ENCODE measurements at places on chromosomes 12 and 14.

- DNase-seq = no peak
Measured at GRCh38 chr12:100624571-100624970, 51.1 kb downstream of the GAS2L3 start.

DNA sequence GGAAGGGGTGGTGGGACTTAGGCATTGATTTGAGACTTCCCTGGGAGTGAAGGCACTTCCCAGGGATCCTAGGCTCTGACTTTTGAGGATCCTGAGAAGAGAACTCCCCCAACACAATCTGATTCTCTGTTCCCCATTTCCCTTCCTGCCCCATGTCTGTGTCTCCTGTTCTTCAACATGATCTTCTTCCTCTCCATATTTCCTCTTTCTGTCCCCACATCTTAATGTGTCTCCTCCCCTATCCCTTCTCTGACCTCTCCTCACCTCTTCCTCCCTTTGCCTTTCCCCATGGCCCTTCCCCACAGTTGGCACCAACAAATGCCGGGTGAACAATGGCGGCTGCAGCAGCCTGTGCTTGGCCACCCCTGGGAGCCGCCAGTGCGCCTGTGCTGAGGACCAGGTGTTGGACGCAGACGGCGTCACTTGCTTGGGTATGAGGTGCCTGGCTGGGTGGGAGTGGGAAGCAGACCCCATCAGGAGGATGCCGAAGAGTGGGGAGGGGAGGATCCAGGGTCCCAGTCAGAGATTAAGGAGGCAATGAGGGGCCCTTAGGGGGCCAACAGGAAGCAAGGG is 15.2 kb upstream of the LRP1-AS start:
- DNase-seq = no peak

DNA sequence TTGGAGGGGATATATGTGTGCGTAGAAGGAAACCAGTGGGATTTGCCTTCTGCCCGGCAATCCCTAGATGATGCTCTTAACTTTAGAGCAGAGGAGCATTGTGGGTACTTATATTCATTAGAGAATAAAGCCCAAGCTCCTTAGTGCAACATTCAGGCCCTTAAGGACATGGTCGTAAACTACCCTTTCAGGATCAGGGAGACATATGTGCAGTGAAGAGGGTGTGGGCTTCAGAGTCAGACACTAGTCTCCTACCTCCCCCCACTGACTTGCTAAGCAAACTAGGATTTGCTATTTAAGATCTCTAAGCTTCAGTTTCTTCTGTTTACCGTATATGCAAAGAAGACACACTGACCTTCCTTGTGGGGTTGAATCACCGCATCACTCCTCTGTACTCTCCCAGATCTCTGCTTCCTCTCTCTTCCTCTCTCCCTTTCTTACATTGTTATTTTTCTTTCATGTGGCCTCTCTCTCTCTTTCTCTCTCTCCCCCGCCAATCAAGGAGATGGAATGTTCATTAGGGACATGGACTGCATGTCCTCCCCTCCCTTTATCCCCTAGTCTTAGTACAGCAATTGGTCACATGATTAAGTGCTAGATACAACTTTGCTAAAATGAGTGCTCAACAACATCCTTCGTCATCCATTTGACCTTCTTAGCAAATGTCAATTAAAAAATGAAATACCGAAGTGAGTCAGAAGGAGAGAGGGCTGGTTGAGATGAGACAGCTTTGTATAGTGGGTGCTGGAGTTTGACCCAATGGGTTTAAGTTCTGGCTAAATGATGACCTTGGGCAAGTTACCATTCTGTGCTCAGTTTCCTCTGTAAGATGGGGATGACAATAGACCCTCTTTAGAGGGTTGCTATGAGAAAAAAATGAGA is 91.7 kb downstream of the TMX1 start:
- no peak for DNase-seq

DNA sequence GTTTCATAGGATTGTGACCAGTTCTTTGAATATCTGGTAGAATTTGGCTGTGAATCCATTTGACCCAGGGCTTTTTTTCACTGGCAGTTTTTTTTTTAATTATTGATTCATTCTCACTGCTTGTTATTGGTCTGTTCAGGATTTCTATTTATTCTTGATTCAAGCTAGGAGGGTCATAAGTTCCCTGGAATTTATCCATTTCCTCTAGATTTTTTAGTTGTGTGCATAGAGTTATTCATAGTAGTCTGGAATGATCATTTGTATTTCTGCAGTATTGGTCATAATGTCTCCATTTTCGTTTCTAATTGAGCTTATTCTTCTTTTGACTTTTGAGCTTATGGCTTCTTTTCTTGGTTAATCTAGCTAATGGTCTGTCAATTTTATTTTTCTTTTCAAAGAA is 291.6 kb downstream of the AKAP6 start:
- DNase-seq = no peak

DNA sequence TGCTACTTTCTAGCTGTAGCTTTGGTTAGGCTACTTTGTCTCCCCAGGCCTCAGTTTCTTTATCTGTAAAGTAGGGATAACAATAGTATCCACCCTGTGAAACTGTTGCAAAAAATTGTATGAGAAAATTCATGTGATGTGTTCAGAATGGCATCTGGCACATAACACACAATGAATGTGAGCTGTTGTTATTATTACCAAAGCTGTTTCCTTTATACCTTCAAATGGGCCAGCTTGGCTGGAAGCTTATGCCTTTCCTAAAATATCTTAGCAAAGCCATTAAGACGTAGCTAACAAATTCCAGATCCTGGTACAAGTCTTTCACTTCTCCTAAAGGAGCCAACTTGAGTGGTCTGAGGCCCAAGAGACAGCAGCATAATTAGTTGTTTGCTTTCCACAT is 25.2 kb upstream of the MANSC4 start:
- DNase-seq = no peak

DNA sequence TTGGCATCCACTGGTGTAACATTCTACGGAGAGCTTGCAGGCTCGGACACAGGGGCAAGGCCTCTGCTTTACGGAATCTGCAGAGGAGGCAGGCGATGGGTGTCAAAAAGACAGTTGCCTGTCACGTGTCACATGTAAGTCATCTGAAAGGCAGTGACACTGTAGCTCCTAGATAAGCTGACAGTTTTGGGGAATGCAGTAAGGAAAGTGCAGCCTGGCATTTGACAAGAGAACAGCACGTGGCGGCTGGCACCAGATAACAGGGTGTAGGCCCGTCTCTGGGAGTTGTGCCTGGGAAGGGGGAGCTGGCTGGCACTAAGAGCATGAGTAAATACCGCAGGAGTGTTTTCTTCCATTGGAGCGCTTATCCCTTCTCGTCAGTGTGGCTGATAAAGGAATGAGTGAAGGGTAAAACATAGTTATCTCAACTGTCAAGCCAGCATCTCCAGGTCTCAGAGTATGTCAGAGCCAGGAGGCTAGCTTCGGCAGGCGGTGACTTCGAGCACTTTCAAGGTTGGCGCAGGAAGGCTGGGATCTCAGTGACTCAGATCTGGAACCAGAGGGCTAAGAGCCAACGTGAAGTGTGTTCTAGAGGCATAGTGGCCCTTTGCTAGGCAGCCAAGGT is 26.1 kb downstream of the ADCK1 start:
- DNase-seq = no peak

GRCh38 chr14:85549697-85550096 is 19.8 kb downstream of the FLRT2 start:
- DNase-seq = no peak

- DNase-seq = no peak
Measured at GRCh38 chr12:639566-639965, 23.7 kb downstream of the NINJ2 start.

GRCh38 chr14:68395604-68396003 is 397.3 kb downstream of the ZFP36L1 start:
- no peak for DNase-seq

GRCh38 chr12:97404543-97404942 is 58.1 kb upstream of the RMST start:
- DNase-seq = no peak

GRCh38 chr14:70731447-70732239 is 77.7 kb downstream of the MAP3K9 start:
- no peak for DNase-seq

- DNase-seq = no peak
Measured at GRCh38 chr12:132229193-132229760, 85.0 kb downstream of the NOC4L start.

- no peak for DNase-seq
Measured at GRCh38 chr12:15488481-15488880, 166.2 kb downstream of the PTPRO start.

- no peak for DNase-seq
Measured at GRCh38 chr12:93059925-93060665, 131.0 kb upstream of the EEA1 start.

- no peak for DNase-seq
Measured at GRCh38 chr12:59500335-59500734, 95.5 kb upstream of the SLC16A7 start.

DNA sequence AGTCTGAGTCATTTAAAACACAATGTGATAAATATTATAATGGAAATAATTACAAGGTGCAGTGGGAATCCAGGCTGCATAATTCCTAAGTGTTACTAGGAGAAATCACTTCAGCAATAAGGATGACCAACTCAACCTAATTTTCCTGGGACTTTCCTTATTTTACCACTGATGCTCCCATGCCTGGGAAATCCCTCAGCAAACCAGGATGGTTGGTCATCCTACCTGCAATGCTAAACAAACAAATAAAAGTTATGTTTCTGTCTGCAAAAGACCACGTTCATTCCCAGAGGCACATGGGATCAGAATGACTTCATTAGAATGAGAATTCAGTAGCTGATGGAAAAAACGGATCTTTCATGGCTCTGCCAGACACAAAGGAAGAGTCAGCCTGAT is 130.8 kb upstream of the RAP1B start:
- no peak for DNase-seq

- no peak for DNase-seq
Measured at GRCh38 chr12:66074561-66074960, 56.0 kb downstream of the LLPH start.

- no peak for DNase-seq
Measured at GRCh38 chr12:93996321-93996720, 152.1 kb upstream of the PLXNC1 start.

DNA sequence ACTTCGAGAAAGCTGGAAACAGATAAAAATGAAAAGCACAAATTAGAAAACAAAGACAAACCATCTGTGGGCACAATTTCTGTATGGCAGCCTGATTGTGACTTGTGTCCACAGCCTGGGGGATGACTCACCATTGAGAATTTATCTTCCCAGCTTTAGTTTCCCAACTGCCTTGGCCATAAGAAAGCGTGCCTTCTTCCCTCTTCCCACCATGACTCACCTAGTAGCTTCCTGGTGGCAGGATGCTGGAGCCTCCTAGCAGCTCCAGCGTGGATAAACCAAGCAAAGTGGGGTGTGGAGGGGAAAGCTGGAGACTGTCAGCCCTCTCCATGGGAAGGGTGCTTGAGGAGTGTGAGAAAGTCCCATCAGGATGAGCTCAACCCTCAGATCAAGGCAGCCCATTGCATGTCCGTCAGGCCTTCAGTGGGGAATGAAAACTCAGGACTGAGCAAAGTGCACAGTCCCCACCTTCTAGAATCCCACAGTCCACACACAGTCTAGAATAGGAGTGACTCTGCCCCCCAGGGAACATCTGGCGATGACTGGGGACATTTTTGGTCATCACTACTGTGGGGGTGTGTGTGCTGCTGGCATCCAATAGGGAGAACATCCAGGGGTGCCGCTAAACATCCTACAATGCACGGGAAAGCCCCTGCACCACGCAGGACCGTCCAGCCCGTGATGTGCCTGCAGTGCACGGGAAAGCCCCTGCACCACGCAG is 22.4 kb upstream of the SERPINA6 start:
- no peak for DNase-seq

GRCh38 chr12:88036353-88036965 is 7.3 kb upstream of the C12orf50 start:
- no peak for DNase-seq

- DNase-seq = no peak
Measured at GRCh38 chr12:53195516-53196420, 11.3 kb downstream of the ITGB7 start.

DNA sequence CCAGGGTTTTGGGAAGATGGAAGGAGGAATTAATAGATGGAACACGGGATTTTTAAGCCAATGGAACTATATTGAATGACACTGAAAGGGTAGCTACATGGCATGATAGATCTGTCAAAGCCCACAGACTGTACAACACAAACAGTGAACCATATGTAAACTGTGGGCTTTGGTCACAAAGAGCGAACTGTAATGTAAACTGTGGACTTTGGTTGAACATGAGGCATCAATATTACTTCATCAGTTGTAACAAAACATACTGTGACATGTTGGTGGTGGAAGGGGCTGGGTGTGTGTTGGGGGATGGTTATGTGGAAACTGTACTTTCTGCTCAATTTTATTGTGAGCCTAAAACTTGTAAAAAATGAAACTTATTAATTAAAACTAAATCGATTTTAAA is 210.6 kb upstream of the HMGA2 start:
- DNase-seq = no peak

DNA sequence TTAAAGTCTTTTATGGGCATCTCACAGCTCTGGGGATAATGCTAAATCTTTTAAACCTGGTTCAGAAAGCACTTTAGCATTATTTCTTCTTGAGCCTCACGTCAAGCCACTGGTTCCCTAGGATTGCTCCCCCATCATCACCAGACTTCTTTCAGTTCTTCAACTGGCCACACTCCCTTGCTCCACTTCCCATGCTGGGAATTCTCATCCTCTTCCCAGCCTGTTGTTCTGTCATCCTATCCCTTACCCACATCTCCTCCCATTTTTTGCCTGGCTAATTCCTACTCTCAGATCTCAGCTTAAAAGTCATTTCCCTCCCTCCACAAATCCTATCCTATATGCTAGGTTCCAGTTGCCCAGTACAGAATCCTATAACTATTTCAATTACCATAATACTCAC is 14.4 kb downstream of the FERMT2 start:
- DNase-seq = no peak

DNA sequence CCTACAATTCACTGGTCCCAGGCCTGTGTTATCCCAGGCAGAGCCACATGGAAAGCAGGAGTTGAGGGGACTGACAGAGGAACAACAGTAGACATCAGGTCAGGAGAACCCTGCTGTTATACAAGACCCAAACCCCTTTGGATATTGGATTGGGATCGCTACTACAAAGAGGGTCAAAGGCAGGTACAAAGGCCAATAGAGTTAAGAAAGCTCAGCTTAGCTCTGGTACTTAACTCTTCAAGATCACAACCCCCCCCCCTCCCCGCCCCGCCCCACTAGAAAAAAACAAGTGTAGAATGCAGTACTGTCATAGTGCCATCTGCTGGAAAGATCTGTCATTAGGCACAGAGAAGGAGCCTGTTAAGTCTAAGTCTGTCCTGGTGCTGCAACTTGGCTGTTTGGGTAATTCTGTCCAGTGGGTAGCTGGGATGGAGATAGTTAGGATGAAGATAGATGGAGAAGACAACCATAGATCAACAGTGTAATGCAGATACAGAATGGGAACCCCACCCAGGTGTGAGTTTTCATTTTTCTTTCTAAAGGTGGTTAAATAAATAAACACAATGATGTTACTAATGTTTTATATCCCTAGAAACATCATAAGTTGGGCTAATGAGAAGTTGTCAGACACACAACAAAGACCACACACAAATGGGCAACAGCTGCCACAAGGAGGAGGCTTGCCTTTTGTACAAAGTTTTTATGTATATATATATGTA is 17.2 kb downstream of the REM2 start:
- DNase-seq = no peak

- DNase-seq = no peak
Measured at GRCh38 chr12:4648104-4648500, 749 bp downstream of the AKAP3 start.

All from T-cell (primary cell).